ENCODE measurements at places on chromosomes 5 and 9.

DNA sequence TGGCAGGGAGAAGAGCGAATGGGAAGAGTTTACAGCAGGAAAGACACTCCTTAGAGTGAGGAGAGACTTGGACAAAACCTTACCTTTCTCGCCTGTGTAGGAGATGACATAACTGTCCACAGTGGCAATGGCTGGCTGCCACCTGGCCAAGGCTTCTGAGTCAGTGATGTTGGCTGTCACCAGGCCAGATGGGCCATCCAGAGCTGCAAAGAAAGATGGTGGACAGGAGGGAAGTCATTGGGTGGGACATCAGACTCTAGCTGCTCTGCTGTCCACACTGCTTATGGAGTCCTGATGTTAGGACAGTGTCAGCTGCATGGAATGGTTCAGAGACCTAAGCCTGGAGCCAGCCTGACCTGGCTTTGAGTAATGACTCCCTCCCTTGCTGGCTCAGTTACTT, 79.8 kb downstream of the TNC start:
- no peak for DNase-seq

- DNase-seq = no peak
These were observed 759.6 kb downstream of the MTRR start for GRCh38 chr5:8628521-8628920.

GRCh38 chr5:173873306-173873922, 14.7 kb upstream of the CPEB4 start:
- no peak for DNase-seq

DNA sequence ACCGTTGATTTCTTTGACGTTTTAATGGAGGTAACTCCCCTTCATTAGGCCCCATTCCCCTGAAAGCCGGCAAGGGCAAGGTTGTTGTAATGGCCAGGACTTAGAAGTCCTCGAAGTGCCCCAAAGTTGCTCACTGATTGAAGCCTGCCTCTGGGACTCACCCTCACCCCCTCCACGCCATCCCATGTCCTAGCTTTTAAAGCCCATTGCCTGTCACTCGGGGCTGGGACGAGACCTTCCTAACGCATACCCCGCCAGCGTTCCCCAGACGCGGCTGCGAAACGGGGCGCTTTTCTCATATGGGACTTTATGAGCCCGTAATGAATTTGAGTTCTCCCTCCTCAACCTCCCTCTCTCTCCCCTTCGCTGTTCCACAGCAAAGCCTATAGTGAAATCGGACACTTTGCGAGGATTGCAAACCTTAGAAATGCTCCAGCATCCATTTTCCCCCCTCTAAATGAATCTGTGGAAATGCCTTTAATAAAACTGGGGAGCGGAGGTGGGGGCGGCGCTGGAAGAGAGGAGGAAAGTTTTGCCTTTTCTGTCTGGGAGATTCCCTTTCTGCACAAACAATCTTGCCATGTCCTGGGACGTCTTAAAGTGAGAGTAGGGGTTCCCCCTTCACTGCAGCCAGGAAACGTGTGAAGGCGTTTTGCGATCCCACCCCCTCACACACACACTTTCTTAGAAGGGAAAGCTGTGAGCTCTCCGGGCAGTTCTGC, 1.5 kb downstream of the PAPPA start:
- no peak for DNase-seq

DNA sequence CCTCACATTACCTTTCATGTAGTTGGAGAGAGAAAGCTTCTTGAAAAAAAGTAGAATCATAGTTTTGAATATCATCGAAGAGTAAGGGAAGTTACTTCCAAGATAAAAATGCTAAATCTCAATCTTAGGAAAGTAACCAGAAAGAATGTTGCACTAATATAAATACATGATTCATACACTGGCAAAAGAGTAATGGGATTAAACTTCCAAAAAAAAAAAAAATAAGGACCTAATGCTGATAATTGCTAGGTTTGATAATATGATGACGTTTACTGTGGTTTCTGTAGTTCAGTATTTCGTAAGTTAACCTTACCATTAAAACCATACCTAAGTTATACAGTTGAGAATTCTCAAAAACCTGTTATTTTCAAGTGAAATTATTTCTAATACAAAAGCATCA, 573.8 kb upstream of the CDH9 start:
- DNase-seq = no peak

Measured in activated CD4-positive, CD25-positive, alpha-beta regulatory T cell treated with anti-CD3 and anti-CD28 coated beads, Interleukin-2, amount 50 U/mL, for 16 hours (primary cell).